ENCODE measurements at places on chromosomes 3 and 15.

DNA sequence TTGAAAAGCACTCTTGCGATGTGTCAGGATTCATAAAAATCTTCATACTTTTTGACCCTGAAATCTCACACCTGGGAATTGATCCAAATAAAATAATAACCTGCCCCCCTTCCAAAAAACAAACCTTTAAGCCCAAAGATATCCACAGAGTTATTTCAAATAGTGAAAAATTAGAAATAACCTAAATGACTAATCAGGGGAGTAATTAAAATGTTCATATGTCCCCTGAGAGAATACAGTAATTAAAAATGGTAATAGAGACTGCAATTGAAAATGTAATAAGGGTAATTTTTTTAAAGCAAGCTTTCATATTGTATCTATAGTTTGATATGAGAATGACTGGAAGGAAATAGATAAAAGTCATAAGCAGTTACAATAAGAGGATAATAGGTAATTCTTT is 68.0 kb downstream of the CALML4 start:
- no peak for DNase-seq

DNA sequence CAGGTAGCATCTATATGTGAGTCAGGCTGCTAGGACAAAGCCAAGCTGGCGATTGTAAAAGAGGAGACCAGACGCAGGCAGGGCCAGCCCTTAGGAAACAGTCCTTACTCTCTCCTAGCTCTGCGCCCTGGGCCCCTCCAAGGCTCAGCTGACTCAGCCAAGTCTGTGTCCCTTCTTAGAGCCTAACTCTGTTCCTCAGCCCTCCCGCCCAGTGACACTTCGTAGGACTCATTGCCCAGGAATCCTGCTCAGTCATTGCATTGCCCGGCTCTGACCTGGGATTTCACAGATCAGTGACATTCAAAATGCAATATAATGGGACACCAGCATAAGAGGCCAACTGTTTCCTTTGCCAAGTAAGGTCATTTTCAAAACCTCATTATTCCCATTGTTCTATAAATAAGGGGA is 244.2 kb downstream of the TLE3 start:
- no peak for DNase-seq

DNA sequence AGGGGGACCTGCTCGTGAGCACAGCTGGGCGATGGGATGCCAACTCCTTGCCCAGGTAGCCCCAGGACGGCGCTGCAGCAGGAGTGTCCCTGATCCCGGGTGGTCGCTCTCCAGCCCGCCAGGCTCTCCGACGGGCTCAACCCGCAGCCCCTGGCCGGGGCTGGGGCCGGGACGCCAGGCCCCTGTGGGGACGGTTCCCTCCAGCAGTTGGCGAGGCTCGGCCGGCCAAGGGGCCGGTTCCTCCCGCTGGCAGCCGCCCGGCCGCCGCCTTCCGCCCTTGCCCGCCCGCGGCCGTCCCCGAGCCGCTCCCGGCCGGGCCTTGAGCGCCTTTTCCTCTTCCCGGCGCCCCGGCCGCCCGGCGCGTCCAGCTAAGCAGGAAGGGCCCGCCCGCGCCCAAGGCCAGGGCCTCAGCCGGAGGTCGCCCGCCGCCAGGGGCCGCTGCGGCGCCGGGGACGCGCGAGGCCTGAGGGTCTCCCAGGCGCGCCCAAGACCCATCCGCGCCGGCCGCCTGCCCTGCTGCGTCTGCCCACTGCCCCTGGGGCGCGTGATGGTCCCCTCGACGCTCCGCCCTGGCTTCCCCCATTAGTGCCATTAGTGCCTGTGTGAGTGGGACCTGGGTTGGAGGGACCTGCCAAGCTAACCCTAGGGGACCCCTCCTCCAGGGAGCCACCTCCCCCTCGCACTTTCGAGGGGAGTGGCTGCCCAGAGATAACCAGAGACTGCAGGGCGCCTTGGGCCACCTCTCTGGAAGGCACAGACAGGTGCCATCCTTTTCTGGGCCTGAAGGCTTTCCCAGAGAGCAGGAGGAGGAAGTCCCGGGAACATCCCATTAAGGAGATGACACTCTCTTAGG is 106.4 kb downstream of the FBLN2 start:
- DNase-seq = peak; percentile 69

- DNase-seq = no peak
Observed at GRCh38 chr3:182464513-182465145, 328.7 kb upstream of the ATP11B start.

GRCh38 chr15:96849271-96849900 is 518.9 kb downstream of the NR2F2 start:
- DNase-seq = no peak

DNA sequence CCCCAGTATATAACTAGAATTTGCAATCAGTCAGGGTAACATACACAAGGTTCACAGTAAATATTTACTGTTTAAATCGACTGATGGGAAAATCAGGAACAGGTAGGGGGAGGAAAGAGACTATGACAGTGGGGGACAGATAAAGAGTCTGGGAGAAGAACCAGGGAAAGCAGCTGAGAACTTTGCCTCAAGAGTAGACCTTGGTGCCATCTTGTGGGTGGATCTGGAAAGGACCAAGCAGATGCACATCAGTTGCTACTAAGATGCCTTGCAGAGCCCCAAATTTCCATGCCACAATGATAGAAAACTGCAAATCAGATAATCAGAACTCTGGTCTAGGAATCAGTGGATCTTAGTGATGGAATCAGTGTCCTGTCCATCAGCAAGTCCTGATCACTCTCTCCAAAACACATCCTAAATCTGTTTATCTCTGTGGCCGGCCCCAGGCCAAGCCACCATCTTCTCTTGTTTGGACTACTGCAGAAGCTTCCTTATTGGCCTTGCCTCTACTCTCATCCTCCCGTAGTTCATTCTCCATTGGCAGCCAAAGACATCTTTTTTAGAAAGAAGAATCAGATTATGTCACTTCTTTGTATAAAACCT is 62.7 kb downstream of the PDE8A start:
- DNase-seq = peak; percentile 53

- no peak for DNase-seq
Observed at GRCh38 chr3:55731741-55732140, 244.6 kb upstream of the WNT5A start.

DNA sequence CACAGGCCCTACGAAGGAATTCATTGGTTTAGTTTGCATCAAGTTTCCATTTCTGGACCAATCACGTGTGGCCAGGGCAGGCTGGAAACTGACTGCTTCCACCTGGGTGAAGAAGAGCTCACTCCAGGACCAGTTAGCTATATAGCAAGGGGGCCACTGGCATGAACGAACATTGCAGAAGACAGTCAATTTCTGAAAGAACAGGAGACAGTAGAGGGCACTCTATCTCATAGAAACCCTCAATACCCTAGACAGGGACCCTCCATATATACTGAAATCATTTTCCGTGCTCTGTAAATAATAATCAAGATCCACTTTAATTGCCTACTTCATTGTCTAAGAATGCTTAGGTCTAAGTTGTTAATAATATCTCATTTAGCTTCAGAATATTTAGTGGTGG is 215.6 kb downstream of the CADPS start:
- no peak for DNase-seq

DNA sequence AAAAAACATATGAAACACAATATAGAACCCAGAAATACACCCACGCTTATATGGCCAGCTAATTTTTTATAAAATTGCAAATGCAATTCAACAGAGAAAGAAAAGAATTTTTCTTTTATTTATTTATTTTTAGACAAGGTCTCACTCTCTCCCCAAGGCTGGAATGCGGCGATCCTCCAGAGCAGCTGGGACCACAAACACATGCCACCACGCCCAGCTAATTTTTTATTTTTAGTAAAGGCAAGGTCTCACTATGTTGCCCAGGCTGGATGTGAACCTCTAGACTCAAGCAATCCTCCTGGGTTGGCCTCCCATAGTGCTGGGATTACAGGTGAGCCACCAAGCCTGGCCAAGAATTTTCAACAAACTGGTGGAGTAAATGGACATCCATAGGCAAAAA is 117.9 kb downstream of the SCAPER start:
- no peak for DNase-seq

GRCh38 chr3:196604548-196604947 is 34.9 kb upstream of the NRROS start:
- DNase-seq = no peak

DNA sequence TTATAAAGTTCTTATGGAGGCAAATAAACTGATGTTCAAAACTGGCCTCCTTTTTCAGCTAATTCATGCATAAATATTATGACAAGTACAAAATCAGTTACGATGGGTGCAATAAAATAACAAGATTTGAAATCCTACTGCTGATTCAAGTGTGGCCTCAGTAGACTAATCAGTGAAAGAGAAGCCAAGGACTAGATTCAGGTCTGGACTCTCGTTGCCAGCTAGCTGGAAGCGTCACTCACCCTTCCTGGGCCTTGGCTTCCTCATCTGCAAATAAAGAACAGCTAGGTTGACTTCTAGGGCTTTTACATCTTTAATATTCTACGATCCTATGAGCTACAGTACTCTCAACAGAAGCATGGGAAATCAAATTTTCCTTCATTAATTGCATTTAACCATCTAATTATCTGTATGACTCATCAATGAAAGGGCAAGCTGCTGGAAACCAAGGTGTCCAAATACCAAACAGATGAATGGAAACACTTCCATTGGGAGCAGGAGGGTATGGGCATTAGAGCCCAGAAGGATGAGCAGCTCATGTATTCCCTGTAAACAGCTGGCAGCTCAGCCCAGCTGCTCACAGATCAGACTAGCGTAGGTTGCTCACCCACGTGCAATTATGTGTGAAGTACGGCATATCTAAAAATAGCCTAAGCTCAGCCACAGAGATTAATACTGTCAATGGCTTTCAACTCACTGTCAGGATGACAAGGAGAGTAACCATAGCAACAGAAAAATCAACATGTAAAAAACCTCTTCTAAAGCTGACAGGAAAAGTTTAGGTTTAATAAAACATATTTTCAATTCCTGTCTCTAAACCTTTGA is 294.8 kb downstream of the PLCL2 start:
- no peak for DNase-seq

- DNase-seq = no peak
Observed at GRCh38 chr3:106827515-106828213, 549.6 kb upstream of the CCDC54 start.

- DNase-seq = no peak
Observed at GRCh38 chr3:31288641-31289100, 244.1 kb upstream of the STT3B start.

- DNase-seq = no peak
Observed at GRCh38 chr15:62099094-62099601, 32.4 kb downstream of the C2CD4A start.

DNA sequence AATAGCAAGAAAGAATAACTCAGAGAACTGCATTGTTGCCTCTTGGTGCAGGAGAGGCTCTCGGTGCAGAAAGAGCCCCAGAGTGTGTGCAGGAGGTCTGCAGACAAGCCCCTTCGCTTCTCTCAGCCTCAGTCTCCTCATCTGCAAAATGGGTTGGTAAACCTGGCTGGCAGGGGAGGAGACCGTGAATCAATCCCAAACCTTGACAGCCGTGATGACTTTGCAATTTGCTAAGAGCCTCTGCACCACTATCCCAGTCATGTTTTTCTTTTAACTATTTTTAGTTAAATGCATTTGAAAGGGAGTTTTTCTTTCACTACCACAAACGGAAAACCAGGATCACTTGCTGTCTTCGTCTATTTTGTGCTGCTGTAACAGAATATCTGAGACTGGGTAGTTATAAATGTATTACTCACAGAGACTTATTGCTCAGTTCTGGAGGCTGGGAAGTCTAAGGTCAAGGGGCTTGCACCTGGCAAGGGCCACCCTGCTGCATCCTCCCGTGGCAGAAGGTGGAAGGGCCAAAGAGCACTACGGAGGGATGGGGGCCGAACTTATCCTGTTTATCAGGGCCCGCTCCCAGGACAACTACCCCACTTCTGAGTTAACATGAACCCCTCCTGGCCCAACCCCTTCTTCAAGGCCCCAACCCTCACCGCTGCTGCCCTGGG is 14.2 kb upstream of the IQSEC1 start:
- DNase-seq = no peak

- no peak for DNase-seq
Observed at GRCh38 chr3:14565868-14566588, 25.9 kb upstream of the GRIP2 start.

- peak; percentile 71 for DNase-seq
Observed at GRCh38 chr3:157532529-157533297, 29.5 kb upstream of the VEPH1 start.

DNA sequence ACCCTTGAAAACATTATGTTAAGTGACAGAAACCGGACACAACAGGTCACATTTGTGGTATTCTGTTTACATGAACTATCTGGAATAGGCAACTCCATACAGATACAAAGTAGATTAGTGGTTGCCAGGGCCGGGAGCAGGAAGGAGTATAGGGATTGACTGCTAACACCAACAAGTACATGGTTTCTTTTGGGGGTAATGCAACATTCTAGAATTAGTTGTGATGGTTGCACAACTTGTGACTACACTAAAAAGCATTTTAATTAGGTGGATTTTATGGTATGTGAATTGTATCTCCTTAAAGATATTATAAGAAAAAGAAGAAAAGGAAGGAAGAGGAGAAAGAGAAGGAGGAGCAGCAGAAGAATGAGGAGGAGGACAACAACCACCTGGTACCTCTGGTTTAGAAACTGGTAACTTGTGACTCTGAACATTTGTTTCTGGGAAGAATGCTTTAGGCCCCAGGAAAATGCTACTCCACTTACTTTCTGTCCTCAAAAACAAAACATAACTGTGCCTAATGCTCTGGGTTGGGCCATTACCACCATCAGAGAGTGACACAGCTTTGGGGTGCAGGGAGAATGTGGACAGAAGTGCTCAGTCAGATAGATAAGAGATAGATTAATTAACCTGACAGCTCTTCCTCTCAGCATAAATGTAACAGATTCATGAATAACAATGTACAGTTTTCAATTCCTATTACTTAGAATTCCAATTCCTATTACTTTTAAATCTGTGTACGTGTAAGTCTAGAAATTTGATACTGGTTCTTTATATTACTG is 20.3 kb downstream of the SETMAR start:
- no peak for DNase-seq

- no peak for DNase-seq
Observed at GRCh38 chr15:99070208-99070607, 34.7 kb upstream of the SYNM start.

DNA sequence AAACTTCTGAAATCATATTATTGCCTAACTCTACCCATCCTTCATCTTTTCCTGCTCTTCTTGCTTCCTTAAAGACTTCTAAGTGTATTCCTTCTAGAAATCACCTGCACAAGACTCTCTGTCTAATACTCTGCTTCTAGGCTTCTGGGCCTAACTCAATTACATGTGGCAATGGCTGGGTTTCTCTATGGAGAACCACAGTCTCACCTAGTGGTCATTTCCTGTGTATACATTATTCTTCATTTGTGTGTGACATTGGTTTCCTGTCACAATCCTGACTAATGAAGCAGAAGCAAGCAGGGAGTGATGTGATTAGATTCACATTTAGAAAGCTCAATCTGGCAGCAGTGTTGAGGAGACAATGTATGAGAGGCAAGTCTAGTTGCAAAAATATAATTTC is 16.9 kb upstream of the CLDN1 start:
- DNase-seq = no peak

Data from hindlimb muscle (tissue), 1 donor.